ENCODE measurements at places on chromosomes 2 and 18.

GRCh38 chr2:99701503-99701902 lies 211.7 kb upstream of the REV1 start:
- DNase-seq: no peak

- no peak for DNase-seq
Measured at GRCh38 chr2:70960833-70961647, 17.4 kb upstream of the ANKRD53 start.

GRCh38 chr2:101349893-101350662 lies 37.2 kb downstream of the CREG2 start:
- no peak for DNase-seq

- DNase-seq: no peak
Measured at GRCh38 chr2:57902578-57902977, 144.0 kb upstream of the VRK2 start.

- DNase-seq: peak; percentile 3
Measured at GRCh38 chr2:71749671-71750101, 296.3 kb downstream of the DYSF start.

GRCh38 chr2:83850071-83850725 lies 608.9 kb downstream of the SUCLG1 start:
- no peak for DNase-seq

DNA sequence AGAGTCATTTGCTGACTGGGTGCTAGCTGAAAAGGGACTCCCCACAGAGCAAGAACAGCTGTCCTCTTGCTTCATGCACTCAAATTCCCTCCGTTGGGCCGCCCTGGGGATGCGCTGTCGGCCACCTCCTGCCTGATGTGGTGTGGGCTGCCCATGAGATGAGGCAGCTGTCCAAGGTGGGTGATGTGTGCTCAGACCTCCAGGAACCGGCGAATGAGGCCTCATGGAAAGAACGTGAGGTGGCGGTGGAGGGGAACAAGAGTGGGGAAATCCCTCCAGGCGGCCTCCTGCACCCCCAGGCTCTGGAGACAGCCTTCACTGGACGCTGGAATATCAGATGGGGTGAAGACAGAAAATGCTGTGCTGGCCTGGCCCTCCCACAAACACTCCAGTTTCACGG lies 79.8 kb downstream of the LONRF2 start:
- DNase-seq: no peak

GRCh38 chr2:28280619-28281018 lies 112.0 kb upstream of the FOSL2 start:
- DNase-seq: no peak

GRCh38 chr2:232230560-232230959 lies 148.0 kb upstream of the ALPP start:
- peak; percentile 27 for DNase-seq

Data from GM20000 (cell line).